Stimulated activated CD4-positive, alpha-beta T cell treated with anti-CD3 and anti-CD28 coated beads, Interleukin-1b, Interleukin-23, amount 100 ng/mL, for 1 hour (primary cell): ENCODE measurements at places on chromosomes 7 and 10.

DNA sequence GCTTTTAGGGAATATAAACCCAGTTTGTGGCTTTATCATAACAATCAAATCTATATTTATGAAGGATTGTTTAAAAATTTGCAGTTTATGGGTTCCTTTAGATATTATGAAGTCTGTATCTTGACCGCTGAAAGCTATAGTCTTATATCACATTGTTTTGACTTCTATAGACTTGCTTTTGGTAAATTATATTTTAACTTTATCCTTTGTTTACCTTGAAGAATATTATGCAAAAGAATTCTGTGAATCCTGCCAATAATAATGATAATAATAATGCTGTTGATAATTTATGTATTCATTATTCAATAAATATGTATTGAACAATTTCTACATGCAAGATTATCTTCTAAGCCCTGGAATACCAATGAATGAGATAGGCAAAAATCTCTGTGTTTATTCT lies 101.9 kb upstream of the MTPN start:
- DNase-seq: no peak

DNA sequence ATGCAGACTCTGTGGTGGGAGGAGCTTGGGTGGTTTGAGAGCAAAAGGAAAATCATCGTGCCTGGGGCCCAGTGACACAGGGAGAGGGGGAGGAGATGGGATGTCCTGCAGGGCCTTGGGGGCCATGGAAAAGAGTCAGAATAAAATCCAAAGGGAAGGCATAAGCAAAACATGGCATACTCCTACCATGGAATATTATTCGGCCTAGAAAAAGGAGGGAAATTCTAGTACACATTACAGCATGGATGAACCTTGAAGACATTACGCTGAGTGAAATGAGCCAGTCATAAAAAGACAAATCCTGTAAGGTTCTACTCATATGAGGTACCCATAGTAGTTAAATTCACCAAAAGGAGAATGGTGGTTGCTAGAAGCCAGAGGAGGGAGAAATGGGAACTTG lies 38.7 kb downstream of the STRA8 start:
- DNase-seq: no peak

GRCh38 chr7:138755331-138755747 lies 42.5 kb upstream of the TMEM213 start:
- no peak for DNase-seq

DNA sequence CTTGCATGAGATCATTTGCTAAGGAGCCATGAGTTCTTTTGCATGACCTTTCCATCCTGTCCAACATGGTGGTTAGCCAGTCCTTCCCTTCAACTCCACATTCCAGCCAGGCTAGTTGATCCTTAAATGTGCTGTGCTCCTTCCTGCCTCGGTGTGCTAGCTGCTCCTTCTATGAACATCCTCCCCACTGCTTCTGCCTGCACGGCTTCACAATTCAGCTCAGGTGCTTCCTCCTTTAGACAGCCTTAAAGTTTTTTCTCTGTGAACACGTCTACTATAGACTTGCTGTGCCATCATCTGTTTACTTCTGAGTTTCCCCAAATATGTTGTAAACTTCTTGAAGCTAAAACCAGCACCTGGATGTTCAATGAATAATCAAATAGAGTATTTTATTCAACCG lies 95.5 kb downstream of the OTUD1 start:
- no peak for DNase-seq

DNA sequence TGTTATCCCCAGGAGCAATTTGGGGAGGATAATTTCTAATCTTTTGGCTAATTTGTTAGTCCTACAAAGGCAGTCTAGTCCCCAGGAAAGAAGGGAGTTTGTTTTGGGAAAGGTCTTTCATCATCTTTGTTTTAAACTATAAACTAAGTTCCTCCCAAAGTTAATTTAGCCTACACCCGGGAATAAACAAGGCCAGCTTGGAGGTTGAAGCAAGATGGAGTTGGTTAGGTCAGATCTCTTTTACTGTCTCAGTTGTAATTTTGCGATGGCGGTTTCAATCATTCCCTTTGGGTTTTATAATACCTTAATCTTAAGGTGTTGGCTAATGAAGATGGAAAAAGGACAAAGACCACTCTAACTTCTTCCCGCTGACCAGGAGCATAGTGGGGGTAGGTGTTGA lies 166.4 kb upstream of the NAMPT start:
- DNase-seq: no peak

DNA sequence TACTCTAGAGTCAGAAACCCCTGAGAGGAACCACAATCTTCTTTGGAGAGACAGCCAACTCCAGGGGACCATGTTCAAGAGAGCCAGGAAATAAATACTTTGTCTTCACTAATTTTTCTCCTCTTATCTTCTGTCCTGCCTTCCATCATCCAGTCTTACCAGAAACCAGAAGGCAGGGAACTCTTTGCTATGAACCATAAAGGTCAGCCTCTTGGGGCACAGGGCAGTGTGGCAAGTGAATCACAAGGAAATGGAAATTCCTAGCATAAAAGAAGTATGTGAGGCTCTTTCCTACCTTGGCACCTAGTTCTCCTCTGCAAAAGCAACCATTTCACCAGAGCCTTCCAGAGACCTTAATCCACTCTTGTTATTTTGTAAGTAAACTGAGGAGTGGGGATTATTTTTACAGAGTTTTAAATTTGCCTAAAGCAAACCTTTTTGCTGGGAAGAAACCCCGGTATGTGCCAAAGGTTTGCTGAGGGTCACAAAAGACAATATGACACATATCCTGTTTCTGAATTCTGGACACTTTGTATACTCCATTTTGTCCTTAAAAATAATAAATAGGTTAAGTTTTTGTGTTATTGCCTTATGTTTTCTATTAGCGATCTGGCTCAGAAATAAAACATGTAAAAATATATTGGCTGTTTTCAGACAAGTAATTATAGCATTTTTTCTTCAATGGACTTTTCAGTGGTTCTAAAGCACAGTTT lies 87.1 kb downstream of the ADAM22 start:
- DNase-seq: no peak

DNA sequence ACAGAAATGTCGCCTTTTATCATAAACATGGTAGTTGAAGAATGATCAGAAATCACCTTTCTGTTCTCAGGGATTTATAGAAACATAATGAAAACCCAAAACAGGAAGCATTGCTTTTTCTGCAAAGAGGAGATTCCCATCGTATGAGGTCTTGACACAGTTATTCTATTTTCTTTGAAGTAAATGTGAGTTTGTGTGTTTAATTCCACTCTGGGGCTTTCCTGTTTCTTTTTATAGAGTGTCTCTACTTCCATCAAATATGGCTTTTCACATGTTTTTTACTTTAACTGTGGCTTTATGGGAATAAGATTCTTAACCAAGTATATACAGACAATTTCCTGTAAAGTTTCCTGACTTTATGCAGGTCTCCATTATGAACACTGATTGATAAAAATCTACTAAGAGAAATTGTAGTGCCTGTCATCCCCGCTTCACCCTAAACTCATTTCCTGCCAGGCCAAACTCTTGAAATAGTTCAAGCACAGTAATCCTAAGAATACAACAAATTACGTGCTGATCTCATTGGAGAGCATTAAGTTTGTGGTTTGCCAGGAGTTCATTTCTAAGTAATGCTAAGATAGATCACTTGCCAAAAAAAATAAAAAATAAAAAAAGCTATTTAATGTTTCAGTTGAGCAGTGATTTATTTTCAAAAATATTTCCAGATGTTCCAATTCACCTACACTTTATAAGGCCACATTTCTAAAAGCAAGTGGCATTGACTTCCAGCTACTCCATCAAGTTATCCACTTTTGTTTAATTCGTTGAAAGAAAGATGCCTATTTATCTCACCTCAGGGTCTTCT lies 52.2 kb upstream of the SEC61G start:
- no peak for DNase-seq

GRCh38 chr7:42372479-42372878 lies 135.5 kb upstream of the GLI3 start:
- DNase-seq: no peak

- no peak for DNase-seq
These were observed 72.3 kb downstream of the TLL2 start for GRCh38 chr10:96441322-96441885.
